ENCODE measurements at places on chromosomes 3 and 15. TPM values are rescaled to one million over a fixed set of nuclear protein-coding genes. Genes with fewer than 3 reads are reported as not detected.

Gene SHC4
- 1.8 TPM for total RNA-seq

Gene NEIL1
- total RNA-seq, result 5.1 TPM

Gene CSTA
- total RNA-seq, result 8.0 TPM

Gene KAT2B
- total RNA-seq, result 5.3 TPM

Gene NMNAT3
- total RNA-seq, result 0.28 TPM

Gene SI
- total RNA-seq, result not detected

Gene OR5H14
- not detected for total RNA-seq

Gene REC114
- total RNA-seq, result not detected

Gene CKMT1A
- total RNA-seq, result 0.18 TPM

Gene FAM3D
- total RNA-seq, result not detected

Gene CHDH
- total RNA-seq, result under 0.01 TPM

Gene ALS2CL
- total RNA-seq, result 1.2 TPM

Gene SAMMSON
- total RNA-seq, result not detected

Gene PTX3
- 679 TPM for total RNA-seq

Gene NRG4
- not detected for total RNA-seq

Gene TMEM45A
- total RNA-seq, result 104 TPM

Gene SETD2
- total RNA-seq, result 22.0 TPM

Gene RGMA
- 0.46 TPM for total RNA-seq

Gene CDHR4
- total RNA-seq, result under 0.01 TPM

Gene CLDN18
- total RNA-seq, result not detected

Gene CPNE9
- total RNA-seq, result not detected

Gene DNAH12
- total RNA-seq, result under 0.01 TPM

Gene XCR1
- under 0.01 TPM for total RNA-seq

Gene RBP2
- total RNA-seq, result not detected

Gene GTF2E1
- total RNA-seq, result 21.3 TPM

Gene LRRC3B
- total RNA-seq, result not detected

Gene GHSR
- total RNA-seq, result not detected

Gene SPSB4
- total RNA-seq, result not detected

Gene FGF12
- total RNA-seq, result 0.09 TPM

Gene CHRM5
- total RNA-seq, result under 0.01 TPM

Gene STRIT1
- not detected for total RNA-seq

Gene PAQR5
- total RNA-seq, result 9.6 TPM

Gene SLC28A1
- not detected for total RNA-seq

Gene CORO2B
- total RNA-seq, result 5.3 TPM

Gene EFHB
- 0.28 TPM for total RNA-seq

Gene SLC28A2
- total RNA-seq, result not detected

Gene CEP19
- 4.3 TPM for total RNA-seq

Gene OXTR
- total RNA-seq, result 0.57 TPM

Gene SYNPR
- total RNA-seq, result not detected

Gene PRSS50
- not detected for total RNA-seq

Gene CCDC33
- total RNA-seq, result not detected

Gene KCNMB3
- total RNA-seq, result 1.1 TPM

Gene MRPL46
- total RNA-seq, result 9.8 TPM
